ENCODE measurements at places on chromosomes 12 and 14.
A peak's percentile ranks its signal among the peaks of the same experiment; 100 is the strongest.

DNA sequence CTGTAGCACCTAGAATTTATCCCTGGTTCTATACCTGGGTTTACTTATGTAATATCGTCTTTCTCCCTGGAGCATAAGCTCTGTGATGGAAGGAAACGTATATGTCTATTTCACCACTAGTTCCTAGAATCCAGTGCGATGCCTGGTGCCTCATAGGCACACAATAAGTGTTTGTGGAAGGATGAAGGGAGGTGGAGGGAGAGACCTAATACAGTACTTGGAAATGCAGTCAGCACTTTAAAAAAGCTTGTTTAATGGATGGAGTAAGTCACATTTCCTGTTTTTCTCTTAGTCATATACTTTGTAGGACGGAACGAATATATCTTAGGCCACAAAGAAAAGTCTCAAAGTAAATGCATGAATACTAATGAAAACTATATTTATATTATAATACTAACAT, 186.5 kb upstream of the HMGA2 start:
- H3K27ac ChIP-seq = no peak overlapping the region
- no peaks in the 10 kb centered on the region for H3K36me3 ChIP-seq
- H3K4me1 ChIP-seq = no peaks in the 10 kb centered on the region
- H3K27me3 ChIP-seq = no peaks in the 10 kb centered on the region
- no peak for DNase-seq

DNA sequence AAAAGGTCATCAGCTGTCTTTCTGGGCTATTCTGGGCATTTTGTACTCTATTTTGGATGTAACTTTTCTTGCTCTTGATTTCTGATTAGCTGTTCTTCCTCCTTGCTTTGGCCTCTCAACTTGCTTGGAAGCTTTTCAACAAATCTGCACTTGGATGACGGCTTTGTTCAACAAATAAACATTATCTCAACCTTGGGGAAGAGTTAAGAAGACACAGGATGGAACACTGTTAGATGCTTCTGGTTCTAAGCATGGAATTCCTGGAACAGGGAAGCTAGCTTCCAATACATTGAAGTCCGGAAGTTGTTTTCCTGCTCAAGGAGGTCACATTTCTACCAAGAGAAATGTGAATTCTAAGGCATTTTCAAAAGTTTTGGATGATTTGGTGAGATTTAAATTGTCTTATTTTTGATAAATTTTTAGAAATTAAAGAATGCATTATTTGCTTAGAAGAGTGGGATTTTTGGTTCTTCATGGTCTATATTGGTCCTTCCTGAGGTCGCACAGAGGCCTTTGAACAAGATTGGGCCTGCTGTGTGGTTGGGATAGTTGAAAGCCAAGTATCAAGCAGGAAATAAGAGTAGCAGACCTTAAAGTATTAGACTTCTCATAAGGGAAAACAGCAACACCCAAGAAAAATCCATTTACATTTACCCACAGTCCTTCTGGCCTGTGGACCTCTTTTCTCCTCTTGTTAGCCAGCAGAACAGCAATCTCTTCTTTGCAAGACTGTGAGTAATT, 59.2 kb downstream of the PPFIBP1 start:
- no peak overlapping the region for H3K4me3 ChIP-seq
- no peaks in the 10 kb centered on the region for H3K4me1 ChIP-seq
- DNase-seq = no peak

- H3K4me1 ChIP-seq = no peaks in the 10 kb centered on the region
- no peak overlapping the region for H3K27ac ChIP-seq
- no peak overlapping the region for H3K4me3 ChIP-seq
- H3K27me3 ChIP-seq = no peaks in the 10 kb centered on the region
- no peak for DNase-seq
Observed at GRCh38 chr14:75539561-75540478, 17.6 kb downstream of the BATF start.

DNA sequence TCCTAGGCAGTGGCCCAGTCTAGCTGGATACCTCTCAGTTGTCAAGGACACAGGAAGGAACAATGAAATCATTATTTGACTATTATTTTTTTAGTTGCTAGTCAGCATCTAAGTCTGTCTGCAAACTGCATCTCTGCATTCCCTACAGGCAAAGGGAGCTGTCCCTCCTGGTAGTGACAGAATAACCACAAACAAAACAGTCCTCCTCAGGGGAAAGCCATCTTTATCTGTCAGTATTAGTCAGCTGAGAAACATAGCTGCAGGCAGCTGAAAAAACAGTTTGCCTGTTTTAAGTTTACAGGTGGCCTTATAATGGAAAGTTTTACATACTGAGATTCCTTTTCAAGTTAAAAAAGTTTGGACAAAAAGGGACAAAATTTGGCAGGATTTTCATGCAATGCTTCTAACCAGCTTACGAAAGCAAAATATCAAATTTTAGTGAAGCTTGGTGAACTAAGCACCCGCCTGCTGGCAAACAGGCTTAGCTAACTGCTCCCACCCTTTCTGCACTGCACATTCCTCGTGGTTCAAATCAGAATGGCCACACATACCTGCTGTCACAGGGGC, 29.5 kb downstream of the SLC25A21 start:
- no peaks in the 10 kb centered on the region for H3K4me1 ChIP-seq
- DNase-seq = peak; percentile 8
- no peak overlapping the region for H3K27ac ChIP-seq
- H3K4me3 ChIP-seq = no peak overlapping the region

GRCh38 chr12:124006085-124006845, 33.2 kb downstream of the ZNF664 start:
- no peak overlapping the region for H3K27ac ChIP-seq
- no peaks in the 10 kb centered on the region for H3K27me3 ChIP-seq
- H3K4me3 ChIP-seq = no peak overlapping the region
- peaks cover 29% of the 10 kb centered on the region for H3K4me1 ChIP-seq
- DNase-seq = no peak
- no peaks in the 10 kb centered on the region for H3K36me3 ChIP-seq

DNA sequence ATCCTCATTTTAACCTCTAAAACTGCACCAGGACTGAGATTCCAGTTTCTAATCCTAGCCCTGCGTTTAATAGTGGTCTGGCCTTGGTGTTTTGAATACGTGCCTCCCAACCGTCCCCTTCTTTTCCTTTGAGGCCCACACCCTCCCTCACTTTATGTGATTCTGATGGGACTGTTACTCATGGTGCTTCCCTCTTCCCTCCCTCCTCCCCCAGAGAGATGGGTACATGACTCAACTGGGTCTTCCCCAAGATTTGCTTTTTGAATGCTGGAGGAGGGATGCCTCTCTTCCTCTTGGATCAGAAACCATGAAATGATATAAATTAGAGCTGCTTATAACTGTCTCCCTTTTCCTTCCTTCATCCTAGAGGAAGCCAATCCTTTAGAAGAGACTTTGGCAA, 8.2 kb upstream of the PPP2R5E start:
- H3K36me3 ChIP-seq = no peaks in the 10 kb centered on the region
- no peak for DNase-seq
- no peak overlapping the region for H3K4me3 ChIP-seq

GRCh38 chr12:19192710-19193109, 63.2 kb downstream of the PLEKHA5 start:
- no peak overlapping the region for H3K4me3 ChIP-seq
- no peak overlapping the region for H3K27ac ChIP-seq
- no peaks in the 10 kb centered on the region for H3K27me3 ChIP-seq
- peaks cover 25% of the 10 kb centered on the region for H3K4me1 ChIP-seq

DNA sequence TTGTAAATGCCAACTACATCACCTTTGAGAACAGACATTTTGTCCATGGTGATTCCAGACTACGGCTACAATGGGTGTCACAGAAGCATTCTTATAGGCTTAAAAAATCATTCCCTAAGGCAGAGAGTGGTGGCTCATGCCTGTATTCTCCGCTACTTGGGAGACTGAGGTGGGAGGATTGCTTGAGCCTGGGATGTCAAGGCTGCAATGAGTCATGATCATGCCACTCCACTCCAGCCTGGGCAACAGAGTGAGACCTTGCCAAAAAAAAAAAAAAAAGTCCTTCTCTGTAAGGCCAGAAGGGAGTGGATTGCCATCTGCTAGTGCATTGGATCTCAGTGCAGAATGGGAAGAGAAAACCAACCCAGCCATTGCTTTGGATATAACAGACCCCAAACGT, 522.5 kb downstream of the VRK1 start:
- no peaks in the 10 kb centered on the region for H3K27me3 ChIP-seq
- H3K4me1 ChIP-seq = no peaks in the 10 kb centered on the region
- no peak overlapping the region for H3K27ac ChIP-seq
- no peak for DNase-seq

GRCh38 chr14:27392153-27392552, 794.3 kb upstream of the NOVA1 start:
- H3K4me1 ChIP-seq = no peaks in the 10 kb centered on the region
- H3K4me3 ChIP-seq = no peak overlapping the region
- no peaks in the 10 kb centered on the region for H3K27me3 ChIP-seq
- DNase-seq = no peak

DNA sequence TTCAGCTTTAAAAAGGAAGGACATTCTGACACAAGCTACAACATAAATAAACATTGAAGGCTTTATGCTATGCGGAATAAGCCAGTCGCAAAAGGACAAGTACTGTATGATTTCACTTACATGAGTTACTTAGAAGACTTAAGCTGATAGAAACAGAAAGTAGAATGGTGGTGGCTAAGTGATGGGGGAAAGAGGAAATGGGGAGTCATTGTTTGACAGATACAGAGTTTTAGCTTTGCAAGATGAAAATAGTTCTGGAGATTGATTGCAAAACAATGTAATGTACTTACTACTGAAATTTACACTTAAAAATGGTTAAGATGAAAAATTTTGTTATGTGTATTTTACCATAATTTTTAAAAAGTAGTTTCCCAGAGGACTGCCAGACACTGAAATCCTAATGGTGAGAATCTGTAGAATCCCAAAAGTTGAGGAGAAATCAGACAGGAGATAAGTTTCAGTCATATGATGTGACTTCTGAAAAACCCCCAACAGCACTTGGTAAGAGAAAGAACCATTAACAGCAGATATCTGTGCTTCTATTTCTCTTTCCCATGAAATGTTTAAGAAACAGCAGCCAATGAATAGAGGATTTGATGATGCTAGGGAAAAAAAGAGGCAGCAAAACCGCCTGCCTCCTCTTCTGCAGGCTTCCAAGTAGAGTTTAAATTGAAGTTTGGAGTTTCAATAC, 16.6 kb upstream of the CLEC2A start:
- H3K27ac ChIP-seq = no peak overlapping the region
- DNase-seq = no peak

- peaks cover 3% of the 10 kb centered on the region for H3K4me1 ChIP-seq
- H3K36me3 ChIP-seq = no peaks in the 10 kb centered on the region
- H3K27me3 ChIP-seq = no peaks in the 10 kb centered on the region
Observed at GRCh38 chr12:27554421-27555186, 30.6 kb downstream of the PPFIBP1 start.

- peak overlapping the region; percentile 82 for H3K27ac ChIP-seq
- H3K27me3 ChIP-seq = no peaks in the 10 kb centered on the region
- H3K36me3 ChIP-seq = no peaks in the 10 kb centered on the region
- peak; percentile 64 for DNase-seq
- H3K4me1 ChIP-seq = peaks cover 21% of the 10 kb centered on the region
- no peak overlapping the region for H3K4me3 ChIP-seq
Observed at GRCh38 chr12:82708061-82708879, 21.6 kb downstream of the TMTC2 start.

- H3K27ac ChIP-seq = no peak overlapping the region
- H3K27me3 ChIP-seq = no peaks in the 10 kb centered on the region
- no peak overlapping the region for H3K4me3 ChIP-seq
- no peaks in the 10 kb centered on the region for H3K36me3 ChIP-seq
- no peaks in the 10 kb centered on the region for H3K4me1 ChIP-seq
- DNase-seq = no peak
Observed at GRCh38 chr12:127745469-127746212, 521.3 kb upstream of the TMEM132C start.

DNA sequence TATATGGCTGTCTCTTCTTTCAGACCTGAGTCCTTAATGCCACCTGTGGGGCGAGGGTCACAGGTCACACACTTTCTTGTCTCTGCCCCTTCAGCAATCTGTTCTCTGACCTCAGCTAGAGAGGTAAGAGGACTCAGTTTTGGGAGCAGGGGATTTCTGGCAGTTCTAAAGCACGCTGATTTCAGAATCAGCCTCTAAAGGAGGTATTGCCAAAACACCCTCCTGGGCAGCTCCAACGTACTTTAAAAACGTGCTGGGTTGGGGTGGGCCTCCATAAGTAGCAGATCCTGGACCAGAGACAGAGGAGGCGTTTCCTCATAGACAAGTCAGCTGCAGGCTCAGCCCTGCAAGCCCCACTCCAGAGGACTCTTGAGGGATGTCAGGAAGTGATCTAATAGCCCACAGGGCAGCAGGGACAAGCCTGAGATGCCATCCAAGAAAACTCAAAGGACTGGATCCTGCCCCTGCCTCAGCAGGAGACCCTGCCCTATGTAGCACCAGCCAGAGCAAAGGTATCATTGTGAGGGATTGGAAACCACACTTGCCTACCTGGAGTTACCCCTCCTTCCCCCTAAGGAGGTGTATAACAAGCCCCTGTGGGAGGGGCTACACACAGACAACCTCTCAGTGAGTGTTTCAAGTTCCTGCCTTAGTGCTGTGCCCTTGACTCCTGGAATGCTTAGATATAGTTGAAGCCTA, 8.5 kb downstream of the CTDSP2 start:
- H3K27ac ChIP-seq = peak overlapping the region; percentile 84
- DNase-seq = peak; percentile 61
- H3K36me3 ChIP-seq = no peaks in the 10 kb centered on the region
- H3K4me3 ChIP-seq = peak overlapping the region; percentile 27
- H3K27me3 ChIP-seq = no peaks in the 10 kb centered on the region

DNA sequence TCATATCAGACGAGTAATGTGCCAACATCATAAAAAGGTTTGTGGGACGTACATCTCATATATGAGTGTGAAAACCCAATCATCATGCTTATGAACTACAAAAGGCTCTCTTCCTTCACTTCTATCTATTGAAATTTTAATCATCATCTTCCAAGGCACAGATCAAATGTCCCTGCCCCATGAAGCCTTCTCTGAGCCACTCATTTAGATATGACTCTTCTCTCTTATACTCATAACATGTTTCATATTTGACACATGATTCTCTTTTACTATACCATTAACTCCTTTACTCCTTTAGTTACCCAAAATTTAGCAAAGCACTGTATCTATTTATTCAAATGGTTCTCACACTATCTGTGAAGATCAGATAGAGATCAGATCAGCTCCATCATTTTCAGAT, 22.2 kb downstream of the RALGAPA1 start:
- DNase-seq = no peak
- H3K27me3 ChIP-seq = no peaks in the 10 kb centered on the region

GRCh38 chr14:93965287-93965821, 11.0 kb downstream of the ASB2 start:
- no peaks in the 10 kb centered on the region for H3K27me3 ChIP-seq
- no peak overlapping the region for H3K4me3 ChIP-seq
- no peak overlapping the region for H3K27ac ChIP-seq
- DNase-seq = no peak

DNA sequence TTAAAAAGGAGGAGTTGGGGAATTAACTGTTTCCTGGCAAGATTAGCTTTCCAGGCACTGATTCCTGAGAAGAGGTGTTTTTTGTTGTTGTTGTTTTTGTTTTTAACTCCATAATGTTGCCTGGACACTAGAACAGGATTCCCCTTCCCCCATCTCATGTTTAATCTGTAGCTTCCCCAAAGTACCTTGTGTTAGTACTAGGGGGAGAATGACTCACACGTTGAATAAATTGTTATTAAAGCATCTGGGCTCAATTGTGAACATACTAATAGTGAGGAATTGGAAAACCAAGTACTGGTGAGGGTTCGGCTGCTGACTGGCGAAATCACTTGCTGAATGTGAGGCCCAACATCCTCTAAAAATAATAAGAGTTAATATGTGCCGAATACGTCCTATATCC, 1.3 kb upstream of the GNG2 start:
- no peaks in the 10 kb centered on the region for H3K36me3 ChIP-seq
- no peaks in the 10 kb centered on the region for H3K27me3 ChIP-seq
- peaks cover 31% of the 10 kb centered on the region for H3K4me1 ChIP-seq
- DNase-seq = no peak
- H3K4me3 ChIP-seq = no peak overlapping the region

All from neural progenitor cell (in vitro differentiated cells).